ENCODE measurements at places on chromosomes 3 and 15.
A peak's percentile ranks its signal among the peaks of the same experiment; 100 is the strongest.

DNA sequence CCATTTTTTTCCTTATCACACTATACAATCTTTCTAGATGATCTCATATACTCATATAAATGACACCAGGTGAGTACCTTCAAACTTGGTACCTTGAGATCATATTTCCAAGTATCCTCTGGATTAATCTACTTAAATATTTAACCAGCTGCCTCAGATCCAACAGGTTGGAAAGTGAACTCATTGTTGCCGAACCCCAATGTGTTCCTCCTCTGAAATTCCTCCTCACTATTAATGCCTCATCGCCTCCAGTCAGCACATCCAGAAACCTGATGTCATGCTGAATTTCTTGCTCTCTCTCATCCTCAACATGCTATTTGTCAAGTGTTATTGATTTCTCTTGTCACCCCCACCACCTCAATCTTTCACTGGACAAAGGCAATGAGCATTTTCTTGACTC is 221.8 kb downstream of the FMN1 start:
- H3K27me3 ChIP-seq, result no peaks in the 10 kb centered on the region
- no peak overlapping the region for H3K4me3 ChIP-seq
- H3K27ac ChIP-seq, result no peak overlapping the region
- DNase-seq, result peak; percentile 10

- H3K27ac ChIP-seq, result no peak overlapping the region
- no peak overlapping the region for H3K4me3 ChIP-seq
- no peaks in the 10 kb centered on the region for H3K36me3 ChIP-seq
- H3K4me1 ChIP-seq, result peaks cover 3% of the 10 kb centered on the region
- H3K27me3 ChIP-seq, result no peaks in the 10 kb centered on the region
- DNase-seq, result no peak
Observed at GRCh38 chr3:196611761-196612483, 27.6 kb upstream of the NRROS start.

- H3K4me1 ChIP-seq, result no peaks in the 10 kb centered on the region
- no peaks in the 10 kb centered on the region for H3K27me3 ChIP-seq
- no peak overlapping the region for H3K4me3 ChIP-seq
- H3K27ac ChIP-seq, result no peak overlapping the region
- no peaks in the 10 kb centered on the region for H3K36me3 ChIP-seq
Observed at GRCh38 chr3:28877912-28878311, 403.0 kb upstream of the RBMS3 start.

GRCh38 chr15:25877681-25878080 is 14.6 kb upstream of the ATP10A start:
- H3K27me3 ChIP-seq, result no peaks in the 10 kb centered on the region
- H3K4me3 ChIP-seq, result no peak overlapping the region
- DNase-seq, result no peak
- no peak overlapping the region for H3K27ac ChIP-seq
- no peaks in the 10 kb centered on the region for H3K36me3 ChIP-seq
- no peaks in the 10 kb centered on the region for H3K4me1 ChIP-seq

DNA sequence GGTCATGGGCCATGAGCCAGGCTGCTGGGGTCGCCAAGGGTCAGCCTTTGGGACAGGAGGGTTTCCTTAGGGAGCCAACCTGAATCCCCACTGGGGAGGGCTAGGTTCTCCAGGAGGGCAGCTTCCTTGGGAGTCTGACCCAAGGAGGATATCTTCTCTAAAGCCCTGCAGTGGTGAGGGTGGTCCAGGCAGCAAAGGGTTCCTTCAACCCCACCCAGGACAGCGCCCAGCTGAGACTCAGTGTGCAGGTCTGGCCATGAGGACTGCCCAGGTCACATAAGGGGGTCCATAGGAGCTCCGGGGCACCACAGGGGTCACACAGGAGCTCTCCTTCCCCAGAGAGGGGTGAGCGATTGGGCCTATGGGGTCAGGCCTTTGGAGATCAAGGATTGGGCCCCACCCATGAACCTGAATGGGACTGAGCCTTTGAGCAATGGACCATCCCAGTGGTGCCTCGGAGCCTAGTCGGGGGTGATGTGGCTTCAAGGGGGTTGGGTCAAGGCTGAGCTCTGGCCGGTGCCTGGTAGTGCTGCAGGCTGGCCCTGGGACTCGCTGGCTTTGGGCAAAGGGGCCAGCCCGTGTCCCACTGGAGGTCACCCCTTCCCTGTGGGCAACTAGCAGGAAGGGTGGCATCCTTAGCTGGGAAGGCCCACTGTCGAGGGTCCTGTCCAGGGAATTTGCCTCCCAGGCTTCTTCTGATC is 216.5 kb downstream of the SNRPN start:
- DNase-seq, result no peak
- no peaks in the 10 kb centered on the region for H3K27me3 ChIP-seq
- H3K27ac ChIP-seq, result no peak overlapping the region
- H3K4me3 ChIP-seq, result no peak overlapping the region
- H3K36me3 ChIP-seq, result no peaks in the 10 kb centered on the region

DNA sequence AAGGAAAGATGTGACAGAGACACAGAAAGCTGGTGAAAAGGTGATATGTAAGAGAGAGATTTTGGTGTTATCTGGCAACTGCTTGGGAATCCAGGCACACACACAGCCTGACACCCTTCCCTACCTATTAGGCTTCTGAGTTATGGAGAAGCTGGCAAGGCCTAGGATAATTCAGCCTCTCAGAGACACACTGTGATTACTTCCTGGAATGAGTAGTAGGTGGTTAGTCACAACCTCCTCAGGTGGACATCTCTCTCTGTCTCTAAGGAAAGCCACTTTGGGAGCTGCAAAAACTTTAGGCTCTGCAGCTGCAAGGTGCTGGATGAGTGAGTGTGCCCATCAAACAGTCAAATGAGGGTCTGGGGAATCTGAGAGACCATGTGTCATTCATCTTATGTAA is 201.9 kb downstream of the PDCD6IP start:
- no peaks in the 10 kb centered on the region for H3K36me3 ChIP-seq
- no peak for DNase-seq
- no peaks in the 10 kb centered on the region for H3K27me3 ChIP-seq
- H3K4me3 ChIP-seq, result no peak overlapping the region
- H3K27ac ChIP-seq, result no peak overlapping the region

GRCh38 chr3:12818773-12819172 is 22.3 kb downstream of the CAND2 start:
- no peaks in the 10 kb centered on the region for H3K27me3 ChIP-seq
- no peaks in the 10 kb centered on the region for H3K4me1 ChIP-seq
- DNase-seq, result no peak
- H3K36me3 ChIP-seq, result no peaks in the 10 kb centered on the region
- H3K4me3 ChIP-seq, result no peak overlapping the region
- H3K27ac ChIP-seq, result no peak overlapping the region

- no peak overlapping the region for H3K4me3 ChIP-seq
- H3K36me3 ChIP-seq, result no peaks in the 10 kb centered on the region
- H3K4me1 ChIP-seq, result peaks cover 21% of the 10 kb centered on the region
- DNase-seq, result no peak
- no peaks in the 10 kb centered on the region for H3K27me3 ChIP-seq
Observed at GRCh38 chr3:38519651-38520050, 23.5 kb downstream of the EXOG start.

DNA sequence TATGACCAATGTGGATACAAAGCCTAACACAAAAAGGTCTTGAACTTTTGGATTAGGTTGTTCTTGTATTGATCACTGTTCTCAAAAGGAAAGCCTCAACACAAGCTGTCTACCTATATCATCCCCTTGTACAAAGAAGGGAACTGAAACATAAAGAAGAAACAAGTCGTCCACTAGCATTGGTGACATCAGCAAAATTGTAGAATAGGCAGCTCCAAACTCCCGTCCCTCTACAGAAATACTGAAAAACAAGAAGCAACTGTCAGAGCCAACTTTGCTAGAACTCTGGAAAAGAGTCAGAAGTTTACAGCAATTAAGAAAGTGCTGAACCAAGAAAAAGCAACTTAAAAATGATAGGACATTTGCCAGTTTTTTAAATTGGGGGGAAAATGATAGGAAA is 7.5 kb upstream of the NR1I2 start:
- no peak overlapping the region for H3K27ac ChIP-seq
- H3K4me1 ChIP-seq, result no peaks in the 10 kb centered on the region
- DNase-seq, result no peak
- H3K36me3 ChIP-seq, result no peaks in the 10 kb centered on the region

- peaks cover 50% of the 10 kb centered on the region for H3K27me3 ChIP-seq
- no peak overlapping the region for H3K27ac ChIP-seq
- peaks cover 4% of the 10 kb centered on the region for H3K4me1 ChIP-seq
- no peak overlapping the region for H3K4me3 ChIP-seq
Observed at GRCh38 chr3:192516820-192517219, 210.5 kb downstream of the FGF12 start.

GRCh38 chr3:152159328-152159727 is 109.4 kb upstream of the MBNL1 start:
- H3K4me1 ChIP-seq, result no peaks in the 10 kb centered on the region
- H3K36me3 ChIP-seq, result no peaks in the 10 kb centered on the region
- no peak for DNase-seq
- H3K27ac ChIP-seq, result no peak overlapping the region

DNA sequence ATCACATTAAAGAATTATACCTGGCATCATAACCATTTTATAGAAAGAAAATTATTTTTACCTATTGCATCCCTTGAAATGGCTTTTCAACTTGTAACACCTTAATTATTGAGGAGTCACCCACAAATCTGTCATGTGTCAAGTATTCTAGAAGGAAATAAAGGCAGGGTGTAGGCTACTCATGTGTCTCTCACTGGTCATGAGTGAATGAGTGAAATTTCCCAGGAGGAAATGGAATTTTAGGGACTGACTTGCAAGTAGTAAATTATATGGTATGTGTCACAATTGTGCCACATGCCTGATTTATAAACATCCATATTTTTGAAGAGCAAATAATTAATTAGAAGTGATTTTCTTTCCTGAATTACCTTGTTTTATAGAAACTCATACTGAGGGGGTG is 310.5 kb upstream of the ADAMTS9 start:
- no peaks in the 10 kb centered on the region for H3K36me3 ChIP-seq
- peaks cover 20% of the 10 kb centered on the region for H3K4me1 ChIP-seq
- no peak for DNase-seq

DNA sequence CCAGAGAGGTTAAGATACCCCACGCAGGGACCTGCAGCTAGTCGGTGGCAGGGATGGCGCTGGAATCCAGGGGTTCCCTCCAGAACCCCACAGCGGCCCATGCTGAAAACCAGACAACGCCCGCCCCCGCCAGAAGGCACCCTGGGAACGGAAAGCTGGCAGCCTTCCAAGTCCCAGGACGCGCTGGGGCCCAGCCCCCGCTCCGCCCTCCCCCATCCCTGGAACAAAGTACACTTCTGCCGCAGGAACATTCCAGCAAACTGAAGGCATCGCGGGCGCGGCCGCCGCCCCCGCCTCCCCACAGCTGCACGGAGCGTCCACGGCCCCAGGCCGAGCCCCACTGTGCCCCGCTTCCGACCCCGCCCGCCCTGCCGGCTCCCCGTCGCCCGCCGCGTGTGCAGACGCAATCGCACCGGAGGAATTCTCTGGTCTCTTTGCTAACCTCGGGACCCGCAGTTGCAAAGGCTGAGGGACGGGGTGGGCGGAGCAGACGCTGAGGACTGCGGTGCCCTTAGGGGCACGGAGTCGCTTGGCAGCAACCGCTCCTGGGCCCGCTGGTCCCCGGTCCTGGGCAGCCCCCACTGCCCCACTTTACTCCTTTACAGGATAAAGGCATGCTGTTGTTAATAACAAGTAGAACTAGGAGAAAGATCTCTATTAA is 44.8 kb upstream of the RNU6-1 start:
- H3K27ac ChIP-seq, result no peak overlapping the region
- peaks cover 24% of the 10 kb centered on the region for H3K4me1 ChIP-seq
- H3K27me3 ChIP-seq, result peaks cover 8% of the 10 kb centered on the region
- peak; percentile 90 for DNase-seq
- H3K4me3 ChIP-seq, result peak overlapping the region; percentile 35

DNA sequence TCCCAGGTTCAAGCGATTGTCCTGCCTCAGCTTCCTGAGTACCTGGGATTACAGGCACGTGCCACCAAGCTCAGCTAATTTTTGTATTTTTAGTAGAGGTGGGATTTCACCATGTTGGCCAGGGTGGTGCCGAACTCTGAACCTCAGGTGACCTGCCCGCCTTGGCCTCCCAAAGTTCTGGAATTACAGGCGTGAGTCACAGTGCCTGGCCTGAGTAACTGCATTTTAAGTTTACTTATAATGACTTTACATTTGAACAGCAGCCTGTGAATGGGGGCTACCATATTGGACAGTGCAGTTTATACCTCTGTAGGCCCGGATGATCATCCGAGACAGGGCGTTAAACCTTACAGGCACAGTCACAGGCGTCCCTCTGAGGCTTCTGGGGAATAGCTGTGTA is 24.8 kb downstream of the EAF1 start:
- no peak overlapping the region for H3K27ac ChIP-seq
- H3K36me3 ChIP-seq, result no peaks in the 10 kb centered on the region
- DNase-seq, result no peak
- no peak overlapping the region for H3K4me3 ChIP-seq

Measured in neural progenitor cell (in vitro differentiated cells).